ENCODE measurements at places on chromosomes 7 and 10.

GRCh38 chr10:18616337-18616736 lies 35.0 kb downstream of the NSUN6 start:
- no peak for DNase-seq

DNA sequence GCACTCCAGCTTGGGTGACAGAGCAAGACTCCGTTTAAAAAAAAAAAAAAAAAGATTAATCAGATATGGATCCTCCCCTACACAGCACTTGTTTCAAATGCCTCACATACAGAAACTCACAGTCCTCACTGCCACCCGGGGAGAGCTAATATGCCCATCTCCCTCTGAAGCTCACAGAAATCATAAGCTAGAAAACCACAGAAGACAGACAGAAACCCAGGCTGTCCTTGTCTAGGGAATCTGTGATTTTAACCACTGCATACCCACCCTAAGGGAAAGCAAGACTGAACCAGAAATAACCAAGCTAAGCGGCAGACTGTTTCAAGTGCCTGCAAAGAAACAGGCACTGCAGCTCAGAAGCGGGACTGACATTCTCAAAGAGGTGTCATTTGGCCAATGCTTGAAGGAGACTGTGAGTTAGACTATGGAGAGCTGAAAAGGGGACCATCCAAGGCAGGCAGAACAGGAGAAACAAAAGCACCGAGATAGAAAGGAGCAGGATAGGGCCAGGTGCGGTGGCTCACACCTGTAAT lies 37.6 kb downstream of the SLC37A3 start:
- DNase-seq: no peak

DNA sequence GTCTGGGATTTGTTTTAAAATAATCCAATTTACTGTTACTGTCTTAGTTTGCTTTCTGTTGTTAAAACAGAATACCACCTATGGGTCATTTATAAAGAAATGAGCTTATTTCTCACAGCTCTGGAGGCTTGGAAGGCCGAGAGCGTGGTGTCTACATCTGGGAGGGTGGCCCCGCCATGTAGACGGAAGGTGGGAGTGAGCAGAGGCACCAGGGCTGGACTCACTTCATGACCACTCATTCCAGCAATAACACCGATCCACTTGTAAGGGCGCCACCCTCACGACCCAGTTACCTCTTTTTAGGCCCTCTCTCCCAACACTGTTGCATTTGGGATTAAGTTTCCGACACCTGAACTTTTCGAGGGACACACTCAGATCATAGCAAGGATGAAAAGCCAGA lies 36.2 kb upstream of the CFAP46 start:
- DNase-seq: no peak

DNA sequence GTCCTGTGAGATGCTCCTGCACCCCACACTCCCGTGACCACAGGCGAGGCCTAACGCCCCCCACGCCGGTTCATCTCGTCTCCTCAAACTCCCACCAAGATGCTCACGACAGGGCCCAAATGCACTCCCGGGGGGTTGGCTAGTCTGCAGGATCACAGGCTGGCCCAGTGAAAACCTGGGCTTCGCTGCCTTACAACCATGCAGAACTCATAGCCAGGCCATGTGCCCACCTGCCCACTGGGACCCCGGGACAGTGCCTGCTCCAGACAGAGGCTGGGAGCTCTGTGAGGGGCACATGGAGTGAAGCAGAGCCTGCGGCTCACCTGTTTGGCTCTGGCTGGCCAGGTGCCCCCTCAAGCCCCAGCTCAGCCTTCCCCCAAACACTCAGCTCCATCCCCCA lies 9.4 kb upstream of the GPER1 start:
- DNase-seq: no peak

DNA sequence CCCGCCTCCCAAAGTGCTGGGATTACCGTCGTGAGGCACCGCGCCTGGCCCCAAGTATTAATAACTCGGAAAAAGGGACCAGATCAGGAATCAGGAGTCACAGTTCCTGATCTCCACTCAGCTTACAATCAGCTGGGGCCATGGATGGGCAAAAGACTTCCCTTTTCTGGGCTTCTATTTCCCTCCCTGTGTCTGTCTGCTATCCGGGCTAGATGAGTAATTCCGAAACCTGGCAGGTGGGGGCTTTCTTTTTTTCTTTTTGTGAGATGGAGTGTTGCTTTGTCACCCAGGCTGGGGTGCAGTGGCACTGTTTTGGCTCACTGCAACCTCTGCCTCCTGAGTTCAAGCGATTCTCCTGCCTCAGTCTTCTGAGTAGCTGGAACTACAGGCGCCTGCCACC lies 11.6 kb downstream of the RPS24 start:
- no peak for DNase-seq

DNA sequence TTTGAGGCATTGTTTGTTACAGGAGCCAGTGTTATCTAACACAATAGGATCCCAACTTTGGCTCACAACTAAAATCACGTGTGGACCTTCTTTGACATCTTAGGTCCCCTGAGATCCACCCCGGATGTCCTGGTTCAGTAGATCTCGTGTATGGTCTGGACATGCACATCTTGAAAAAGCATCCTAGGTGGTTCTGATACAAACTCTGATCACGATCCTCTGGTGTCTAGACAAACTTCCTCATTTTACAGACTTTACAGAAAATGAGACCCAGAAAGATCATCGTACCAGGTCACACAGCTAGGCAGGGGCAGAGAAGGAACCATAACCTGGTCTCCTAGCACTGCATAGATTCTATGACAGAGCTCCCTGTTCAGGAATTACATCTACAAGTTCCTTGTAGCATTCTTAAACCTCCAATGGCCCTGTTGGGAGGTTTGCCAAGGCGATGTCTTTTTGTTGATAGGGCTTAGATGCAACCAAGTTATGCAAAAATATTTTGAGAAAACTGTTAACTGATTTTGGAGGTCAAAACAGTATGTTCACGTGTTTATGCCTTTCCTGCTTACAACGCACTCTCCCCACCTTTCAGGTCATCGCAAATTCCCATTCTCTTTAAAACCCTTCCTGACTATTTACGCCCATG lies 30.8 kb upstream of the CHST15 start:
- no peak for DNase-seq

DNA sequence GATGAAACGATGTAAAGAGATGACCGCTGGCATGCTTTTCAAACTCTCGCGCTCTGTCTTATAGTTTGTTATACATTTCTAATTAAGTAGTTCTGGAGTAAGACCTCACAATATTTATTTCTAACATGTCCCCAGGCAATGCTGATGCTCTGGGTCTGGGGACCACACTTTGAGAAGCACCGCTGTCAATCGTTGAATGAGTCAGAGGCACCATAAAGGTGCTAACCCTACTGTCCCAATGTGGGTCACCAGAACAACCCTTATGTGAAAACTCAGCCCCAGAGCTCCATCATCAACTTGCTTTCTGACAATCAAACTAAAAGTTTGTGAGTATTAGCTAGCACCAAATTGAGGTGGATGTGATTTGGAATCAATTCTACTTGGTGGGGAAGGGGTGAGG lies 284.1 kb upstream of the PRKCQ start:
- DNase-seq: no peak

- peak; percentile 13 for DNase-seq
Measured at GRCh38 chr10:7192831-7193361, 217.9 kb downstream of the SFMBT2 start.

DNA sequence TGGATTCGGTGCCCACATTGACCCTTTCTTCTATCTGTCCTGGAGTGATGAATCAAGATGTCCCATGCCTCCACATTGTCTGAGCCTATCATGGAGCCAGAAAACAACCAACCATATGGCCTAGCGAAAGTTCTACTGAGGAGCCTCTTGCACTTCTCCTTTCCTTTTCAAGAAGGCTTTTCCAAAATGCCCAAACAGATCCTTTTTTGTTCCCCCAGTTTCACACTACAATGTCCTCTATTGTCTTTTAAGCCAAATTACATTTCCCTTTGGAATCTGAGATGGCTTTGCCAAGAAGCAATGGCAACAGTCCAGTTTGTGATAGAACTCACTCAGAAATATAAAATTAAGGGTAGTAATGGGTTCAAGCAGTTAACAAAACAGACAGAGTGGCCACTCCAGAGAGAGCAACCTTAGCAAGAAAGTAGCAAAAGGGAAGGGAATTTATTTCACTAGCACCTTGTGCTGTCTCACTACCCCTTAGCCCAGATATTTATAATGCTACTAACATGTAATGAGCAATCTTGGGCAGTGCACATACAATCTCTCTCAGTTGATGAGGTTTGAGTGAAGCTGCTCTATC lies 194.6 kb upstream of the PDE1C start:
- no peak for DNase-seq

DNA sequence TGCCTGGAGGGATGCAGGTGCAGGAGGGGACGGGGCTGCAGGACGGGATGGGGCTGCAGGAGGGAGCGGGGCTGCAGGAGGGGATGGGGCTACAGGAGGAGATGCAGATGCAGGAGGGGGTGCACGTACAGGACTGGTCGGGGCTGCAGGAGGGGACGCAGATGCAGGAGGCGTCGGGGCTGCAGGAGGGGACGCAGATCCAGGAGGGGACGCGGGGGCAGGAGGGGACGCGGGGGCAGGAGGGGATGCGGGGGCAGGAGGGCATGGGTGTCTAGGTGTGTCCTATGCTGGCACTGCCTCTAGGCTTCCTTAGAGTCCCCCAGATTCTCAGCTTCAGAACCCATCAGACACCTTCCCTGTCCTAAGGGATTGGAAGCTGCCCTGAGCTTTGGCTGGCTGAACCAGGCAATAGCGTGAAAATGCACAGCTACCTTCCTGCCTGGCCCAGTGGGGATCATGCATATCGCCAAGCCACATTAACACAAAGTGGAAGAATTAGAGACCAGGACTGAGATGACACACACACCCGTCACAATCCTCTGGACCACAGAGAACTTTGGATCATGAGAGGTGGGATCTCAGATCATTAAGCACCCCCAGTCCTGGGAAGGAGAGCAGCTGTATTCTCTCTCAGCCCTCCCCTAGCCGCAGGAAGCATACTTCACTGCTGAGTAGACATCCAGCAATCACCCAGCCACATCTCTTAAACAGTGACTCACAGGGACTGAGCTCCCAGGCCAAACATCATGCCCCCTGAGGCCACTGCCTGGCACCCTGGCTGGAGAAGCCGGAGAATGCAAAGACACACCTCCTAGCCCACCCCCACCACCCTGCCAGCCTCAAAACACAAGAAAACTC lies 67.3 kb downstream of the VWA2 start:
- DNase-seq: no peak

DNA sequence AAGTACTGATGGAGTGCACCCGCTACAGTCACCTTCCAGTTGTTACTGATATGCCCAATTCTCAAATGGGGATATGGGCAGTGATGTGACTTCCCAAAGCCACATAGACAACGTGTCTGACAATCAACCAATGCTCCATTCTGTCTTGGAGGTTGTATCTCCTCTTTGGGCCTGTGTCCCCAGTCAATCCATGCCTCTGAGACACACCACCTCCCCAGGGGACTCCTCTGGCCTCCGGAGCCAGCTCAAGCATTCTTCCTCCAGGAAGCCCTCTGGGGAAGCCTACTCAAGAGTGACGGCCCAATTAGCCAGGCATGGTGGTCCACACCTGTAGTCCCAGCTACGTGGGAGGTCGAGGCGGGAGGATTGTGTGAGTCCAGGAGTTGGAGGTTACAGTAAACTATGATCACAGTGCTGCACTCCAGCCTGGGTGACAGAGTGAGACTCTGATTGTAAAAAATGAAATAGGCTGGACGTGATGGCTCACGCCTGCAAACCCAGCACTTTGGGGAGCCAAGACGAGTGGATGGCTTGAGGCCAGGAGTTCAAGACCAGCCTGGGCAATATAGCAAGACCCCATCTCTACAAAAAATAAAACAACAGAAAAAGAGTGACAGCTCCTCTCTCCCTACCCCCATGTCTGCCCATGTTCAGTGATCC lies 99.5 kb upstream of the TNRC18 start:
- no peak for DNase-seq

DNA sequence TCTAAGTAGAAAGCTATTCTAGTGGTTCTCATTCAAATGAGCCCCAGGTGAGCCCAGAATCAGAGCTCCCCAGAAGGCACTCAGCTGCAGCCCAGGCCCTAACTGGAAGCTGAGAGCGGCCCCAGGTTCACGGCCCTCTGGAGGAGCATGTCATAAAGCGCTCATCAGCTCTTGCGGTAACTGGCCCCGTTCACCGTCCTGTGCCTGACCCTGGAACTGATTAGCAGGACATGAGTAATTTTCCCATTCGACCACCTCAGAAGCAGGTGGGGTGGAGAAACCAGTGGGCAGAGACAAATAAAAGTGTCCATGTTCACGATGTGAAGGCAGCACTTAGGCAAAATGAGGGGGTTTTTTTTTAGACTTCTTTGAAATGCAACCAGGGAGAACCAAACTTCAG lies 136.1 kb upstream of the LYZL2 start:
- DNase-seq: no peak

DNA sequence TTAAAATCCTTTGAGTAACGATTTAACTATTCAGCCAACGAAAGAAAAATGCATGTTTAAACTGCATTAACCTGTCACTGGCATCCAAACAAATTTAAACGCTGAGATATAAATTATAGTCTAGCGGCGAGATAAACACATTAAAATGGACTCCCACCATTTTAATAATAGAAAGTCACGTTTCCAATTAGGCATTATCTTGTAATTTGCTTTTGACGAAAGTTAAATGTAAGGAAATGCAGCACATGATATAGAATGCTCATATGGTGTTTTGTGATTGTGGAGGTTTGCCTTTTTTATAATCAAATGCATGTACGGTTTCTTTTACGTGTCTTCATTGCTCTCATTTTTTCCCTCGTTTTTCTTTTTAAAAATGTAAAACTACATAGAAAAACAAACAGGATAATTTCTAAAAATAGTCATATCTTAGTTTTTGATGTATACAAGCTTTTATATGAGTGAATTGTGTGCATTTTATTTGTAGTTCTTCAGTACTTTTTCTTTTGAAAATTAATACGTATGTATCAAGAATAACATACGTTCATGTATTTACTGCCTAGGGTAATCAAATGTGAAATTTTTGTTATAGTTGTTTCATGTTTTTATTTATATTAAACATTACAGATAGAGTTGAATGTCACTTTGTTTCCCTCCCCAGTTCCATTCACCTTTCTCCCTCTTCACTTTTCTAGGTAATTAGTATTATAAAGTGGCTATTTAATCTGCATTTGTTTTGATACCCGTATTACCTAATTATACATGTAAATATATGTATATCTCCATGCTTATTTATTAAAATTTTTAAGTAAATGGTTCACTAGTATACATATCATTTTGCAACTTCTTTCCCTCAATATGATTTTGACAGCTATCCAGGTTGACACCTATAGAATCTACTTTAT lies 1.1 kb upstream of the KLF14 start:
- no peak for DNase-seq

DNA sequence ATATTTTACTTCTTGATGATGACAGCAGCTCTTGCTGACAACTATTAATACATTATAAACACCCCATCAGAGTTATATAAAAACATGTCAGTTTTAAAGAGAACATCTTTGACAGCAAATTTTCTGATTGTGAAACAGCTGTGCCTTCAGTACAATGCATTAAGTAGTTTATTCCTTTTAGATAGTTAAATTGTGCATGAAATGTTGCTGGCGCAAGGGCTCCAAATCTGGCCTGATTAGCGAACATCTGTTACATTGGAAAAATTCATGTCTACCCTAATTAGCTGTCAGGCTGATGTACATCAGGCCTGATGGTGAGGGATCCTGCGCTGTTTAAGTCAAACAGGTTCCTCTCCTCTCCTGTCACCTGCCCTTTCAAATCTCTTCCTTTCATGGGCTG lies 171.9 kb upstream of the SP8 start:
- no peak for DNase-seq

GRCh38 chr10:94608559-94608958 lies 63.0 kb downstream of the HELLS start:
- no peak for DNase-seq

- no peak for DNase-seq
Measured at GRCh38 chr10:79179164-79179956, 110.6 kb downstream of the ZMIZ1 start.

GRCh38 chr10:103564776-103565520 lies 71.4 kb downstream of the NEURL1 start:
- DNase-seq: no peak

All from stimulated activated CD4-positive, alpha-beta T cell treated with anti-CD3 and anti-CD28 coated beads, TNF-alpha, amount 100 ng/mL, for 1 hour (primary cell).